Activated T-helper 1 cell treated with anti-CD3 and anti-CD28 coated beads, Interleukin-12 subunit alpha, Interleukin-12 subunit beta, Interleukin-2, Interleukin-4 antibody, amounts not matched to agents 30 ng/mL and 10 ng/mL and 1 ng/mL, durations not matched to agents 14 hours and 24 hours and 36 hours (primary cell): ENCODE measurements at places on chromosomes 5 and 9.

GRCh38 chr9:130579738-130580463 is 524 bp downstream of the FUBP3 start:
- DNase-seq, result no peak

DNA sequence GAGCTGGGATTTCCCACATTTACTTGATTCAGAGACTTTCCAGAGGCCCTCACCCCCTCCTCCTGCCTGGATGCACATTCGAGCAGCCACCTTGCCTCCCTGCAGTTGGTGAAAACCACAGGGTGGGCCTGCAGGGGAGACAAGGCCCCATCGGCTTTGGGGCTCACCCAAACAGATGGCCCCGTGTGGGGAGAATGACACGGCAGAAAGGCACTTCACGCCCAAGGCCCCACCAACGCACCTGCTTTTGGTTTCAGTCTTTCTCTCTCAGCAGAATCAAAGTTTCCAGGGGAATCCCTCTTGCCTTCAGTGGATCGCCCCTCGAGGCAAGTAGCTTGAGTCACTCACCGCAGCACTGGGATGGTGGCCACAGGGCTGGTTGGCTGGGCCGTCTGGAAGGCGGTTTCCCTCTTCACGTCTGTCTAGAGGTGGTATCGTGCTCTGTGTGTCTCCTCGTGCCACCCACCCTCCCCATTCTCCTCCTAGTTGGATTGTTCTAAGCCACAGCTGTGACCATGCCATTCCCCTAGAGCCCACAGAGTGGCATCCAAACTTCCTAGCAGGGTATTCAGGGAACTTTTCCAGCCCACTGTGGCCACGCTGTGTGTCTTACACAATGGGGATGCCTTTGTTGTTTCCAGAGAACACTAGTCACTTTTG is 31.8 kb downstream of the SEC61B start:
- DNase-seq, result peak; percentile 82

GRCh38 chr5:122111460-122111859 is 17.9 kb upstream of the ZNF474 start:
- DNase-seq, result no peak

DNA sequence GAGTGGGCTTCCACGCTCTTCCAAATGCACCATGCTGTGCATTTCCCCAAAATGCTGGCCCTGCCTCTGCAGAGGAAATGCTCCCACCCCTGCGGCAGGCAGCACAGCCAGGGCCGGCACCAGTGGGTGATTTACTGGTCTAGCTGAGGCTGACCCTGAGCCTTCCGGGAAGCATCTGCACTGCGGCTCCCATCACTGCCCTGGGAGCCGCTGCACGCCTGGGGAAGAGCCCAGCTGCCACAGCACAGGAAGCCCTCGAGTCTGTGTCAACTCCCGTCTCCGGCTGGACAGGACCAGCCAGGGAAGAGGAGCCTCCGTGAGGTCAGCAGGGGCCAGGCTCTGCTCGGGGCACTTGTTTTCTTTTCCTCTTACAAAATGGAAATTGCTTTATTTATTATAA is 25.1 kb upstream of the EEIG1 start:
- DNase-seq, result no peak

DNA sequence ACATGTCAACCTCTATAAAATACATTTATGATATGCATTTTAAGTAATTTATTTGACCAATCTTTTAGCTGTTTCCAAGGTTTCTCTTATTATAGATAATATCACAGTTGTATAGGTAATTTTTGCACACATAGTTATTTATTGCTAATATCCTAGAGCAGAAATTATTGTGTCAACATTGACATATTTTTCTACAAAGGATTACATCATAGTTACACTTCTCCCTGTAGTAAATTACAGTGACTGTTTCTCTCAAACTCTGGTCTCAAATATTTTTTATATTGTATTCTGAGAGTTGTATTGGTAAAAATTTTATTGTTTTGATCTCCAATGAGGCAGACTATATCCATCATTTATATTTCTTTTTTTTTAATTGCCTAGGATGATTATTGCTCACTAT is 714.4 kb upstream of the CDH6 start:
- no peak for DNase-seq

GRCh38 chr9:133306242-133307204 is 29.5 kb downstream of the SURF6 start:
- DNase-seq, result no peak

GRCh38 chr5:58018016-58018415 is 441.9 kb downstream of the PLK2 start:
- no peak for DNase-seq

DNA sequence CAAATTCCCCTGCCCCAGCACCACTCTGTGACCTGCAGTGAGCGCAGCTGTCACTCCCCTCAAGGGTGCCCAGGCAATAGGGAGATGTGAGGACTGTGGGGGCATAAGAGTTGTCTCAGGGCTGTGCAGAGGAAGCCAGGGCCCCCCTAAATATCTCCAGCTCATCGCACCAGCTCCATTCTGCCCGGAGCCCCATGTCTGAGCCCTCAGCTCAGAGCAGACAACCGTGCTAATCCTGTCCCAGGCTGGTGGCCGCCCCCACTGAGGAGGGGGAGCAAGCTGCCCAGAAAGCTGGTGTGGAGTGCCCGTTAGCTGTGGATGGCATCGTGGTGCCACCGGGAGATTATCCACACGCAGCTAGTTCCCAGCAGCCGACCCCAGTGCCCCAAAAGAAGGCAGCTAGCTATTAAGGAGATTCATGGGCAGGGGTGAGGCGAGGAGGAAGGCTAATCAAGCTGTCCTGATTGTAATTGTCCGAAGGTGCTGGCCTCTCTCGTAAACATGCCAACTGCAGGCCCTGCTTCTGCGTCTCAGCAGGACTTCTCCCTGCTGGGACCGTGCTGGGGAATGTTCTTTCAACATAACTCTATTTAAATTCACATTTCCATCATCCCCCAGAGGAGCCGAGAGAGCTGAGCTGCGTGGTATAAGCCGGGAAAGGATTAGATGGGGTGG is 17.0 kb upstream of the FIBCD1 start:
- DNase-seq, result no peak

DNA sequence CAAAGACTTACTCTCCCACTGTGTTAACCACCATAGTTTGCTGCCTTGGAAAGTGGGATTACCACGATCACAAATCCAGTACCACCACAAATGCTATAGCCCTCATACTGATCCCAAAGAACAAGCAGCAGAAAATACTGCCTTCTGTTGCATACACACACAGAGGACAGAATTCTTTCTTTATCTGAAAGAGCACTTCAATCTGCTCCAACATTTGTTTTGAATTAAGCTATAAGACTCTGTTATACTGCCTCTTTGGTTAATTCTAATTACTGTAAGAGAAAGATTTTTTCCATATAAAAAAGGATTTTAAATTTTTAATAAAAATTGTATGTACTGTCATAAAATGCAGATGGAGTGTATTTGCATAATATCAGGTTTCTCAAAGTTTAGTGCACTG is 69.8 kb downstream of the YIPF5 start:
- DNase-seq, result no peak

DNA sequence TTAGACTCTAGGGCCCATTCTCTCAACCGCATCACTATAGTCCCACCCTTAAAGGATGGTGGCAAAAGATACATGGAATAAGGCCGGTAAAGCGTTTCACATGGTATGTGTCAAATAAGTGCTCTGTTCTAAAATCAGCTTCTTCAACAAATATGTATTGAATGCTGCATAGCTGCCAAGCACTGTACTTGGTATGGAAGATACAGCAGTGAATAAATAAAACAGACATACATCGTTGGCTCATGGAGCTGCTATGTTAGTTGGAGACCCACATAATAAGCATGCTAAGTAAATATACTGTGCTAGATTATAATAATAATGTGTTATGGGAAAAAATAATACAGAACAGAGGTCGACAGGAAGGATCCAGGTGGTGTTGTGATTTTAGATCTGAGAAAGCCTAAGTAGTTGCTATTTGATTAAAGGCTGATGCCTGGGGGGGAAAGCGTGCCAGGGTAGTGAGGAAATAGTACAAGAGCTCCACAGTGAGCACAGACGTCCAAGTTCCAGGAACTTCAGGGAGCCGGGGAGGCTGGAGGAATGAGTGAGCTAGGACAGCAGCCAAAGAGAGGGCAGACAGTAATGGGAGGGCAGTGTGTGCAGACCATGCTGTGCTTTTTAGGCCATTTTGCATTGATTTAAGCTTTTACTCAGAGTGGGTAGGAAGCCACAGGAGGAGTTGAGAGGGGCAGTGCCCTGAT is 93.7 kb downstream of the JAKMIP2 start:
- no peak for DNase-seq

GRCh38 chr5:66769030-66769733 is 173.0 kb downstream of the MAST4 start:
- no peak for DNase-seq

GRCh38 chr5:129118405-129118804 is 23.9 kb downstream of the ISOC1 start:
- no peak for DNase-seq

DNA sequence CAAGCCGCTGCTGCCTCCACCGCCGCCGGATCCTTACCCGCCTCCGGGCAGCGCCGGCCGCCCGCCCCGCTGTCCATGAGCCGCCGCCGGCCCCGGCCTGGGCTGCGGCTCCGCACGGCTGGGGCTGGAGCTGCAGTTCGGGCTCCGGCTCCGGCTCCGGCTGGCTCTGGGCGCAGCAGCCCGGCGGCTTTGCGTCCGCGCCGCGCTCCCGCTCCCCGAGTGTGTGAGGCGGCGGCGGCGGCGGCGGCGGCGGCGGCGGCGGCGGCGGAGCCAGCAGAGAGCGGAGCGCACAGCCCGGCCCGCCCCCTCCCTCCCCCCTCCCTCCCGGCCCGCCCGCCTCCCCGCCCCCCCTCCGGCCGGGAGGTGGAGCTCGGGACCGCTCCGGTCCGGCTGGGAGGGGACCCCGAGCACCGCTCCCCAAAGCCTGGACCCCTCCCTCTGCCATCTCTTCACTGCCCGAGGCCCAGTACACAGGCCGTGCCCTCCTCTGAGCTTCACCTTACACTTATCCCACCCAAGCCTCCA is at the start of gene PCDH1:
PCDH1 (minus strand) TSS at position 225 of the 525 bp plus-strand sequence; CDS start at position 77, 148 bp downstream.
- DNase-seq, result no peak

DNA sequence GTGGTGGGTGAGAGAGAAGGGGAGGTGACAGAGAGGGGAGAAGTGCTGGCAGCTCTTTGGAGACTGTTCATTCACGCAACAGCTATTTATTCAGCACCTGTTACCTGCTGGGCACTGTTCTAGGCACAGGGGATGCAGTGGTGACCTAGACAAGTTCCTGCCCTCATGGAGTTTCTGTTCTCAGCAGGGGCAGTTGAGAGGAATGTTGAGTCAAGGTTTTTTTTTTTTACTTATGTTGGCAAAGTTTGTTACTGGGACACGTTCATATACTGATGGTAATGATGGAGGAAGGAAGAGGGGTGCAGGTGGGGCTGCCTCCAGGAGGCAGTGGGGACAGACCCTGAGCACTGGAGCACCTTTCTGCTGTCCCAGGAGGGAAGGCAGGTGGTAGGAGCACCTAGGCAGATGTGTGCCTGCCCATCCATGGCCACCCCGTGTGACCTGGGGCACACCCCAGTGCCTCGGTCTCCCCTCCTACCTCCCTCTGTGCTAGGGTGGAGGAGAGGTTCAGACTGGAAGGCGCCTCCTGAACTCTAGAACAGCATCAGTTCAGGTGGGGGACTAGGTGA is 49.4 kb upstream of the SLC25A51 start:
- DNase-seq, result no peak
